ENCODE measurements at places on chromosomes 5 and 9. TPM values are rescaled to one million over a fixed set of nuclear protein-coding genes. Genes with fewer than 3 reads are reported as not detected.
A peak's percentile ranks its signal among the peaks of the same experiment; 100 is the strongest.

DNA sequence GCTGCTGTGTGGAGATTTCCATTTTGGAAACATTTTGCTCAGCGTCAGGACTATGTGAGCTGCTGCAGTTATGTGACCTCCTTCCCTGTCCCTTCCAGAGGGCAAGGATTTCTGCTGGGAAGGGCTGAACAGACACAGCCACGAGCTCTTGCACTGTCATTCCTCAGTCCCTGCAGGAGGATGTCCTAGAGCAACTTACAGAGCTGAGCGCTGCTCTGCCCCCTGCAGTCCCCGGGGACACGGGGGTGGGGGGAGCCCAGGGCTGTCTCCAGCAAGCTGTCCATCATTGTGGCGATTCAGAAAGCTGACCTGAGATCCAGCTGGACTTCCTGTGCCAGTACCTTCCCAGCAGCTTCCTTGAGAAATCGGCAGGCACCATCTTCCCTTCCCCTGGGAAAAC, 28.0 kb upstream of the MAP1B start:
- no peaks in the 10 kb centered on the region for H3K4me1 ChIP-seq
- H3K27me3 ChIP-seq = no peaks in the 10 kb centered on the region
- H3K27ac ChIP-seq = no peak overlapping the region
- H3K4me3 ChIP-seq = no peak overlapping the region

The CEP78 gene
- 2.5 TPM for polyA plus RNA-seq

The TMEM174 gene
- polyA plus RNA-seq = not detected

GRCh38 chr5:83914199-83914598, 193.5 kb upstream of the HAPLN1 start:
- no peak overlapping the region for H3K4me3 ChIP-seq
- H3K27me3 ChIP-seq = no peaks in the 10 kb centered on the region
- H3K4me1 ChIP-seq = no peaks in the 10 kb centered on the region
- no peak overlapping the region for H3K27ac ChIP-seq
- DNase-seq = no peak
- no peaks in the 10 kb centered on the region for H3K36me3 ChIP-seq

The CHSY3 gene
- under 0.01 TPM for polyA plus RNA-seq

DNA sequence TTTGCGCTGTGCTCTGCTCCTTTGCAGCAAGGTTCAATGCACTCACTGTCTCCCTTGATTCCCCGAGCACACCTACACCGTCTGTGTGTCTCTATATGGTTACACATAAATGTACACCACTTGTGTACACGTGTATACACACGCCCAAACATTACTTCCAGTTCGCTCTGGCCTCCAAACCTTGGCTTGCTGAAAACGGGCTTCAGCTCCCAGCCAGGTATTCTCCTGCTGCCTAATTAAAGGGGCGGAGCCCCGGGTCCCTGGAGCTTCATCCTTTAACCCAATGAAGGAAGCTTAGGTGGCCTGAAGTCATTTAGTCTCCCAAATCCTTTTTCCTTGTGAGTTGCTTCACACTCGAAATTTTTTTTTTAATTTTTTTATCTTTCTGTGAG, 4.6 kb downstream of the ISL1 start:
- no peak overlapping the region for H3K4me3 ChIP-seq
- H3K27me3 ChIP-seq = peaks cover 14% of the 10 kb centered on the region
- H3K4me1 ChIP-seq = peaks cover 23% of the 10 kb centered on the region
- DNase-seq = no peak

- no peaks in the 10 kb centered on the region for H3K36me3 ChIP-seq
- no peak overlapping the region for H3K4me3 ChIP-seq
- H3K27ac ChIP-seq = peak overlapping the region; percentile 6
Measured at GRCh38 chr5:83517072-83517687, 45.6 kb downstream of the VCAN start.

The ZFP37 gene
- polyA plus RNA-seq = 0.99 TPM

DNA sequence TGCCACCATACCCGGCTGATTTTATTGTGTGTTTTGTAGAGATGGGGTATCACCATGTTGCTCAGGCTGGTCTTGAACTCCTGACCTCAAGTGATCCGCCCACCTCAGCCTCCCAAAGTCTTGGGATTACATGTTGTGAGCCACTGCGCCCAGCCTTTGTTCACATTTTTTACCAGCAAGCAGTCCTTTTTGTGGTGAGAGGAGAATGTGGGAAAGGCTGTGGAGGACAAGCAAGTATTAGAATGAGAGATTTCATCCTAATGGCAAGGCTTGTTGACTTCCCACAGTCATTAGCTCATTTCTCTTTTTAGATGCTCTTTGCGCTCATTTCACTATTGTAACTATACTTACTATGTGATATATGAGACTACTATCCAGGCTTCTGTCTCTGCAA, 6.1 kb downstream of the IL31RA start:
- no peak for DNase-seq
- H3K36me3 ChIP-seq = no peaks in the 10 kb centered on the region
- no peaks in the 10 kb centered on the region for H3K4me1 ChIP-seq
- H3K27me3 ChIP-seq = no peaks in the 10 kb centered on the region

GRCh38 chr5:107359033-107359915, 311.5 kb downstream of the EFNA5 start:
- no peak overlapping the region for H3K4me3 ChIP-seq
- no peak overlapping the region for H3K27ac ChIP-seq
- DNase-seq = no peak
- no peaks in the 10 kb centered on the region for H3K27me3 ChIP-seq
- H3K36me3 ChIP-seq = no peaks in the 10 kb centered on the region

The TMC1 gene
- not detected for polyA plus RNA-seq

- no peaks in the 10 kb centered on the region for H3K4me1 ChIP-seq
- H3K27ac ChIP-seq = no peak overlapping the region
- DNase-seq = no peak
Measured at GRCh38 chr9:70533492-70533891, 119.0 kb upstream of the KLF9 start.

Measured in sigmoid colon (tissue), 7 donors.